ENCODE measurements at places on chromosomes 11 and 22.

DNA sequence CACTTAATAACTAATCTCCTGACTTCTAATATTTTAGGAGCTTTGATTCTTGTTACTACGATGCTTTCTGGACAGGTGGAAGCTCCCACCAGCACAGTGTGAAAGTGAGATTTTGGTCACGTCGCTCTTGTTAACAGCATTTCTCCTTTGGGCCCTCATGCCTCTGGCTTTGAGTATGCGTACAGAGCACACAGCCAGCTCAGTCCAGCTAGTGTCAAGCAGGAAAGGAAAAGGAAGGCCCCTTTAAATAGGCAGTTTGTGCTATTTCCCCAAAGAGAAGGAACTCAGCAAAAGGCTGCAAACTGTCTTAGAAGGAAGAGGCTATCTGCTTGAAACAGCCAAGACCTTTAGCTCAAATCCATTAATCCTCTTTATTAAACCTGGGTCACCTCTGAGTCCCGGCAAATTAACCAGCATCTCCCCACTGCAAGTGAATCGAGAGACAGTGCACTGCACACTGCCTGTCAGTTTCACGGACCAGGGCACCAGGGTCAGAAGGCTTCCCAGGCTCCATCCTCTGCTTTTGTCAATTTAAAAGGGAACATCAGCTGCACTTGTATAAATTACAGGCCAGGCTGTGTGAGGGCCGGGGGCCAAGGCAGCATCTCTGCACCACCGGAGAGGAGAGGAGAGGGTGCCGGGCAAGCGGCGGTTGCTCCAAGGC, 34.7 kb downstream of the OPCML start:
- DNase-seq, result no peak

DNA sequence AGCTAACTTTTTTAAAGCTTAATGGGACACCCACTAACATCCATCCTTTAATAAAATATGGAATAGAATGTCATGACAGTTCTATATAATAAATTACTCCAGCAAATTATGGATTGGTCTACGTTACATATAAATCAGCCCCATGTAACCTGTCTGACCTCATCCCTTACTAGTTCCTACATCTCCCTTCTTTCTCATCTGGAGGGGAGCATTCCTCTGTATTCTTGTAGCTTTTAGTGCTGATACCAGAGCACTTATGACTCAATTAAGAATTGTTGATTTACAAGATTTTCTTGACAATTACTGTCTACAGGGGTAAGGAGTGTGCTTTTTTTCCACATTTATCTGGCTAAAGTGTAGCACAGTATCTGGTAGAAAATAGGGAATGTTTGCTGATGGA, 523.7 kb downstream of the FAM181B start:
- no peak for DNase-seq

DNA sequence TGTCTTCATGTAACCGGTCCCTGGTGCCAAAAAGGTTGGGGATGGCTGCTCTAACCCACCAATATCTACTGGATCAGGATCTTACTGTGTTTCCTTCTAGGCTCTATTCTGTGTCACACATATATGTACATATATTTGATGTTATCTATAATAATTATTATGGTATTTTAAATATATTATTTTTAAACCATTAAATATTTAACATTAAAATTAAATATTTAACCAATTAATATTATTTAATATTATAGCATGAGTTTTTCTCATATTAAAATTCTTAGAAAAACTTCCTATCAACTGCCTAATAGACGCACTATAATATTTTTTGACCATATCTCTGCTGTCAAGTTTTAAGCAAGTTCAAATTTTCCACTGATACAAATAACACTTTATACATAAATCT, 196.9 kb upstream of the PLET1 start:
- no peak for DNase-seq

- peak; percentile 57 for DNase-seq
Observed at GRCh38 chr11:82864268-82864667, 36.0 kb downstream of the PRCP start.

- DNase-seq, result no peak
Observed at GRCh38 chr11:74091549-74091948, 79.3 kb downstream of the C2CD3 start.

GRCh38 chr11:97454988-97455387, 1065.2 kb downstream of the JRKL start:
- DNase-seq, result no peak

DNA sequence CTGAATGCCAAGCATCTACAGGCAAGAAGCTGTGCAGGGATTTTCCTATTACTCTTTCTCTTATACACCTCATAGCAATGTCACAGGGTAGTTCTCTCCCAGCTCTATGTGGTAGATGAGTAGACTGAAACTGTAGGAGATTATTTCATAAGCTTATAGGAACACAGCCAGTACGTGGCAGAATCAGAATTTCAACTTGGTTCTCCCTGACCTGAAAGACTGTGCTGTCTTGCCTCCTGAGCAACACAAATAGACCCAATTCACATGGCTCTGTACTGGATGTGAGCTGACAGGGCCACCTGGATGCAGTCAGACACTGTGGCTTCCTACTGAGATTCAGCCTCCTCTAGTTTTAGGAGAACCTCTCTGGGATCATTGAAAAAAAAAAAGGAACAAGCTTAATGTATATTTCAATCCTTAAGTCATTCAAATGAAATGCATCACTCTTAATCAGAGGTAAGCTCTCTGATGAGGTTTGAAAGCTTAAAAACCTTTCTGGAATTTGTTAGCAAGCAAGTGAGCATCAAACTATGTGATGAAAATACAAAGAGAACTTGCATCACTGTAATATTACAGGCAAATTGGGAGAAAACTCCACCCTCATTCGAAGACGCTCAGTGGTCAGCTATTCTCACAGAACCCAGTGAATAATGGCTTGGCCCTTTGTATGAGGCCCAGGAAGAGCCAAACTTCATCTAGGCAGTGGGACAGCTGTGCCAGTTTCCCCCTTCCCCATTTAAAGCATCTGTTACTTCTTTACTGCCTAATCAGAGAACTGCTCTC, 1039.3 kb downstream of the NTM start:
- no peak for DNase-seq

DNA sequence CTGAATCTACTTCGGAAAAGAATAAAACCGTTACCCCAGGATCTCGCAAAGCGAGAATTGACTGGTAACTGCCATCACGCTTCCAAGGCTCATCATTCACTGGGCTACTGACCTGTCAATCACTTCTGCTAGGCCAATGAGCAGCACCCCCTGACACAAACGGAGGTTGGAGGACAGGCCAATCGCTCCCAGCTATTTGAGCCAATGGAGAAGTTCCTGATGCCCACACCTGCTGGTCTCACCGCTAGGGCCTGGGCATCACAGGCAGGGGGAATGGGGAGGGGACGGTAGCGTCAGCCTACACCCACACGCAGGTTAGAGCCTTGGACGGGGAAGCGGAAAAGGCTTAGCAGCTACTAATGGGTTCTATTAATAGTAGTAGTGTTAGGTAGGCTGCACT, 56.7 kb upstream of the CHST1 start:
- DNase-seq, result no peak

DNA sequence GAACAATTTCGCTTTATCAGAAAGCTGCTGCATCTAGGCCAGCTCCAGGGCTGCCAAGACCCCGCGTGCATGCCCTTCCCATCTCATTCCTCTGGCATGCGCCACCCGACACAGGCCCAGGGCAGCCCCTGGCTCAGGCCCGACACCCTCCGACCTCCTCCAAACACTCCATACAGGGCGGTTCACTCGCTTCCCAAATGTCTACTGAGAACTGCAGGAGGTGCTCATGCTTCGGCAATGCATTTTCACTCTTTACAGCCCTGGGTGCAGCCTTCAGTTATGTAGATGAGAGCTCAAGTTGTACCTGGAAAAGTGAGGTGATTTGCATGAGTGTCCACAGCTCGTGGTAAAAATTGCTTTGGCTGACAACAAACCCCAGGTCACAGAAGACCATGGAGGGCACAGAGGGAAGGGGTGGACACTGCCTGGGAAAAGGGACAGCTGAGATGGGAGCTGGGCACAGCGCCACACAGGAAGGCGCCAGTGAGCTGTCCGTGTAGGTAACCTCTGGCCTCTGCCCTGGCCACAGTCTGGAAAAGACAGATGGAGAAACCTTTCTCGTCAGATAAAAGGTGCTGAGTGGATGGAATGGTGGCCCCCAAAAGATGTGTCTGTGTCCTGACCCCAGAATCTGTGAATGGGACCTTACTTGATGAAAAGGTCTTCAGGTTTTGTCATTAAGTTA, 1351.9 kb downstream of the BRD1 start:
- DNase-seq, result no peak

DNA sequence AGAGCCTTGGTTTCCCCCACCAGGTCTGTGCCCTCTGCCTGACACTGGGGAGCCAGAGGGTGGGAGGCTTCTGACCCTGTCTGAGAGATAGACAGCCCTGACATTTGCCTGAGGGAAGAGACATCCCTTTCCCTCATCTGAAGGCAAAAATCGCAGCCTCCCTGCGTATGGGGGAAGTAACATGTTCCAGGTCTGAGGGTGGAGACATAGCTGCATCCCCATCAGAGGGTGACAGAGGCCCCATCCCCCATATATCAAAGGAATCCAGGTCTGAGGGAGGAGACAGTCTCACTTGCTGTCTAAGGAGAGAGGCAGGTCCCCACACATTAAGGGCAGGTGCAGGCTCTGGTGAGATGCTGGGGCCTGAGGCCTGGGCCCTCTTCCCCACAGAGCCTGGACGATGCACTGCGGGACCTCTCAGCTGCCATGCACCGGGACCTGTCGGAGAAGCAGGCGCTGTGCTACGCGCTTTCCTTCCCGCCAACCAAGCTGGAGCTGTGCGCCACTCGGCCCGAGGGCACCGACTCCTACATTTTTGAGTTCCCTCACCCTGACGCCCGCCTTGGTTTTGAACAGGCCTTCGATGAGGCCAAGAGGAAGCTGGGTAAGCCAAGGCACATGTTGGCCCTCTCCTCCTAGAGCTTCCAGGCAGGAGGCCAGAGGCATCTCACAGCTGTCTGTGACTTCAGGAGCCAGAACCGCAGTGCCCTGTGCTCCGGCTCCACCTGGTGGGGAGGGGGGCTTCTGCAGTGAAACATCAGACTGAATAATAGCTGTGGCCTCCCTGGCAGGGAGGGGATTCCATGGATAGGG, 16.1 kb upstream of the RELT start:
- no peak for DNase-seq

DNA sequence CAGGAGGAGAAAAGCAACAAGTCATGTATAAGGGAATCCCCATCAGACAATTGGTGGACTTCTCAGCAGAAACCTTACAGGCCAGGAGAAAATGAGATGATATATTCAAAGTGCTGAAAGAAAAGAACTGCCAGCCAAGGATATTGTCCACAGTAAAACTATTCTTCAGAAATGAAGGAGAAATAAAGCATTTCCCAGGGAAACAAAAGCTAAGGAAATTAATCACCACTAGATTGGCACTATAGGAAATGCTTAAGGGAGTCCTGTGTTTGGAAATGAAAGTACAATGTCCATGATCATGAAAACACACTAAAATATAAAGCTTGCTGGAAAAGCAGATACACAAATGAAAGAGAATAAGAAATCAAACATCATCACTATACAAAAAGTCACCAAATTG, 282.0 kb downstream of the BLID start:
- DNase-seq, result no peak

DNA sequence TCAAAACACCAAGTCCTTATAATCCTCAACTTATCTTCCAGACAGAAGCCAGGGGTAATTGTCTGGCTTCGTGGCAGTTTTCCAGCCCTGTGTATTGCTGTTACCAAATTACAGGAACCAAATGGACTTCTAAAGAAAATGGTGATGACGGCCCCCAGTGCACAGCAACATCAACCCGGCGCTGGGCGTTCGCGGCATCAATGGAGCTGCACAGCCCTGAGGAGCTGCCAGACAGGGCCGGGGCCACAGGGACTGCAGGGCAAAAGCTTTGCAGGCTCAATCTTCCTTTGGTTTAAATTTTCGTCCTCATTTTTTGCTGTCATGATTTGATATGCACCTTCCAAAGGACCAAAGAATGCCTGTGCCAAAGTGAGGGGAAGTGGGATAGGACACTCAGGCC, 292.5 kb downstream of the BRD1 start:
- DNase-seq, result no peak

DNA sequence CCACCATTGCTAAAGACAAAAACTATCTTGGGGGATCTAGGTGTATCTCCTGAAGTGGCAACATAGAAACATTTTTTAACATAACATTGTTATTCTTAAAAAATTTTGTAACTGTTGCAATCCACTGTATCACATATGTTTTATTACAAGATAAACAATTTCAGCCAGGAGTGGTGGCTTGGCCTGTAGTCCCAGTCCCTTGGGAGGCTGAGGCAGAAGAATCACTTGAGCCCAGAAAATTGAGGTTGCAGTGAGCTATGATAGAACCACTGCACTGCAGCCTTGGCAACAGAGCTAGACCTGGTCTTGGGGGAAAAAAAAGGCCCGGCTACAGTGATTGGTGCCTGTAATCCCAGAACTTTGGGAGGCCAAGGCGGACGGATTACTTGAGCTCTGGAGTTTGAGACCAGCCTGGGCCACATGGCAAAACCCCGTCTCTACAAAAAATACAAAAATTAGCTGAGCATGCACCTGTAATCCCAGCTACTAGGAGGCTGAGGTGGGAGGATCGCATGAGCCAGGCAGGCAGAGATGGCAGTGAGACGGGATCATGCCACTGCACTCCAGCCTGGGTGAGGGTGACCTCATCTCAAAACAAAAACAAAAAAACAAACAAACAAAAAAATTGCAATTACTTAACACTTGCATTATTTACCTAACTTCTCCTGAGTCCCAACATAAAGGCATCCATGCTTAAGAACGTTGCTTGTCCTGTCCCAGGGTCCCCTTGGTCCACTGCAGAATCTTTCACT, 1.5 kb upstream of the DEPDC5 start:
- DNase-seq, result no peak

DNA sequence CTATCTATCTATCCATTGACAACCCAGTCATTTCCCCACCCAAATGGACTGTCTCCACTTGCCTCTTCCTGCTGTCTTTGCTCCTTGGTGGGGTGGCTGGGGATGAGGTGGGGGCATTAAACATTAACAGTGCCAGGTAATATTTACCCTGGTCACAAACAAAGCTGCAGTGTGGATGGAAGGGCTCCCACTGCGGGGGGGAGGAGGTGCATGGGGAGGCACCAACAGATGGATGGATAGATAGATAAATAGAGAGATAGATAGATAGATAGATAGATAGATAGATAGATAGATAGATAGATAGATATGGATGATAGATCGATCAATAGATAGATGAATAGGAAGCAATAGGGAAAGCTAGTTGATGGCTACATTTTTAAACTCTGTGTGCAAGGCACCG, 2.3 kb upstream of the FXYD2 start:
- DNase-seq, result peak; percentile 15

GRCh38 chr11:73429121-73429750, 53.0 kb downstream of the RELT start:
- DNase-seq, result no peak

GRCh38 chr11:97201743-97202612, 812.2 kb downstream of the JRKL start:
- DNase-seq, result no peak

GRCh38 chr11:8706673-8707432, 24.3 kb downstream of the RPL27A start:
- no peak for DNase-seq

All from kidney glomerular epithelial cell (primary cell).